Mononuclear cell (primary cell): ENCODE measurements at places on chromosomes 7 and 10. TPM values are rescaled to one million over a fixed set of nuclear protein-coding genes. Genes with fewer than 3 reads are reported as not detected.

Gene NEUROD6
- not detected for total RNA-seq

Gene SORCS3
- total RNA-seq, result 2.5 TPM

Gene DGKI
- total RNA-seq, result 0.21 TPM

Gene MRPS33
- total RNA-seq, result 11.9 TPM

Gene C10orf67
- 0.31 TPM for total RNA-seq
